Activated B cell treated with CpG ODN at 0.5 μM for 24 hours (primary cell): ENCODE measurements at places on chromosomes 16 and 17. TPM values are rescaled to one million over a fixed set of nuclear protein-coding genes. Genes with fewer than 3 reads are reported as not detected.

DNA sequence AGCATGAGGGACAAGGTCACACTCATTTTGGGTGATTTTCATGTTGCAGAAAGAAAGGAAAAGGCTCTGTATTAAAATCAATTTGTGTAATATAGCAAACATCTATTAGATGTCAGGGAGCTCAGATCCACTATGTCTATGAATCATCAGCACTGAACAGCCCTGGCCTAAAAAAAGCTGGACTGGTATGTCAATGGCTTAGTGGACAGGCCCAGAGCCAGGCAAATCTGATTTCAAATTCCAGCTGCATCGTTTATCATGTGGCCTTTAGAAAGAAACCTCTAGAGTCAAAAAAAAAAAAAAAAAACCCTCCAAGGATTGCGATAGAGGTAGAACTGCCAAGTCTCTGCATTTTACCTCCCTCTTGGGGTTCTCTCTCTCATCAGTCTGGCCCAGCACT, 5.4 kb downstream of the GAS7 start:
- no peak for DNase-seq

DNA sequence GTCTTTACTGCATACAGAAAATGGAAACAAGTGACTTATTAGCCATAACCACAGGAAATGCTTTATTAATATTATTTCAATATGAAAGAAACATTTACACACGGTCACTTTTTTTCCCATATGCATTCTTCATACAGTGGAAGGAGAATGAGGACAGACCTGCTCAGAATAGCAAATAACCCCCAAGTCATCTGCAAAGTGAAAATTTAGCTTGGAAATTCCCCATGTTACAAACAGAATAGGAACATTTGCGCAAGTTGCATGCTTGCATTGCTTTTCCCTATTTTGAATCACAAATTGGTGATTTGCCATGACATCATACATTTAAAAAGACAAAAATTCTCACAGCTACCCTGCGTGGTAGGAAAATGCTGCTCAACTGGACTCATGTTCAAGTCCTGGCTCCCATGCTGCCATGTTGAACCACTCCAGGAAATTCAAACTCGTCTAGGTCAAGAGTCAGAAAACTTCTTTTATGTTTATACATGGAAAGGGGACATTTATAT, 102.0 kb downstream of the GP2 start:
- DNase-seq: no peak

DNA sequence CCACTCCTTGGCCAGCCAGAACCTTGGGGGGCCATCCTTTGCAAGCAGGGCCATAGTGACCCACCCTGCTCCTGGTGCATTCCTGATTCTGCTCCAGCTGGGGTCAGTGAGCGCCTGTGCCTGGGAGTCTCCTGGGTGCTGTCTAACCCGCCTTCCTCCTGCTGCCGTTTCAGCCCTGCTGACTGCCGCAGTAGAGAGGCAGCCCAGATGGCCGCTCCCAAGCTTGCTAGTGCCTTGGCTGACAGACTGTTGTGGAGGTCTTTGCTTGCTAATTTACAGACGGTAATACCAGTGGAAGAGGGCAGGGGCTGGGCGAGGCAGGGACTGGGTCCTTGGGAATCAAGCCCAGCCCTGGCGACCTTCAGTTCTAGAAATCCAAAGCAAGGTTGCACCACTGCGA, 99.6 kb downstream of the SOCS1 start:
- DNase-seq: no peak

GRCh38 chr16:5466551-5466950, 369.0 kb upstream of the EEF2KMT start:
- no peak for DNase-seq

- DNase-seq: no peak
Measured at GRCh38 chr17:21001111-21001812, 41.5 kb downstream of the USP22 start.

GRCh38 chr17:7203391-7203790, 16.2 kb downstream of the DLG4 start:
- DNase-seq: no peak

The C17orf100 gene
- 2.9 and 3.5 TPM in 2 replicates for total RNA-seq

The CCDC92B gene
- total RNA-seq: not detected in 2 replicates

The SLC5A2 gene
- not detected in 2 replicates for total RNA-seq

The ABCC11 gene
- not detected in 2 replicates for total RNA-seq

The KRTAP1-1 gene
- not detected in 2 replicates for total RNA-seq
